ENCODE measurements at places on chromosomes 13 and 19.

GRCh38 chr19:39582891-39583625, 19.3 kb upstream of the LGALS13 start:
- H3K27me3 ChIP-seq = no peaks in the 10 kb centered on the region
- no peak overlapping the region for H3K4me3 ChIP-seq

DNA sequence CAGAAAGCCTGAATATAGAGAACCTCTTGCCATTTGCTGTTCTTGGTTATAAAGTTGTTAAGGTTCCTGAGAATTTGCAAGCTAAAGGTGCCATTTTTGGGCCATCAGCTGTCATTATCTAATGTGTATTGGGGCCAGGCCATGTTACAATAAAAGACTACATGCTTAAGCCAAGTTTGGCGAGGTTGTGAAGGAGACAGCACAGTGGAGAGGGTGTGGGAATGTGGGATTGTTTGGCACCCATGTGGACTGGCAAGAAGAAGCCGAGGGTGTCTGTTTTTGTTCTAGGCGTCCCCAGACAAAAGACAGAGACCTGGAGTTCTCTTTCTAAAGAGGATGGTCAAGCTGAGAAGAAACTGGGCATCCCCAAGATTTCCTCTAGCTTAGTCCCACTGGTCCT, 64.7 kb downstream of the ZNF44 start:
- DNase-seq = no peak
- H3K4me1 ChIP-seq = no peaks in the 10 kb centered on the region

DNA sequence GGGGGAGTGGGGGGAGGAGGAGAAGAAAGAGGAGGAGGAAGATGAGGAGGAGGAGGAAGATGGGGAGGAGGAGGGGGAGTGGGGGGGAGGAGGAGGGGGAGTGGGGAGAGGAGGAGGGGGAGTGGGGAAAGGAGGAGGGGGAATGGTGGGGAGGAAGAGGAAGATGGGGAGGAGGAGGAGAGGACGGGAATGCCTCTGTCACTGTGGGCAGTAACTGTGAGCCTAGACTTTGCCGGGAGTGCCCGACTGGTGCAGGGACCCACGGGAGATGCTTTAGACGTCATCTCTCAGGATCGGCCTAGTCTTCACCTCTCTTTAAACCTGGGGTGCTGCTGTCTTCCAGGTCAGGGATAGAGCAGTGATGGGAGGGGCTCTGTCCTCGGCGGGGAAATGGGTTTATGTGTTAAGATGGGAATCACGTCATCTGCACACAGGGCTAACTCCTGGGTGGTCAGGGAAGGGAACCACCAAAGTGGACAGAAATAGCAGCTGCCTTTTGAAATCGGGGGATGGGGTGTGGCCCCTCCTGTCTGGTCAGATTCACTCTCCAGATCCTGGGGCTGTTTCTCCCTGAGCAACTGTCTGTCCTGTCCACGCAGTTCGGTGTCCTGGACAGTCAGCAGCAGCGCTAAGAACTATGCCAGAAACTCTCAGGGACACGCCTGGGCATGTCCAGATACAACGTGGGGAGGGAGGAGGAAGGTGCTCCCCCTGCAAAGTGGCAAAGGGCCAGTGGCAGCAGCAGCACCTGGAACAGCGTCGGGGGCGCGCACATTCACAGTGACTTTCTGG, 26.9 kb downstream of the GAS6 start:
- no peaks in the 10 kb centered on the region for H3K36me3 ChIP-seq
- H3K4me3 ChIP-seq = no peak overlapping the region
- peak overlapping the region; percentile 86 for H3K27ac ChIP-seq
- H3K27me3 ChIP-seq = no peaks in the 10 kb centered on the region

GRCh38 chr19:13959962-13960862, 7.9 kb downstream of the DCAF15 start:
- no peaks in the 10 kb centered on the region for H3K36me3 ChIP-seq
- no peaks in the 10 kb centered on the region for H3K27me3 ChIP-seq
- DNase-seq = no peak
- no peak overlapping the region for H3K4me3 ChIP-seq

- no peaks in the 10 kb centered on the region for H3K27me3 ChIP-seq
- H3K4me1 ChIP-seq = no peaks in the 10 kb centered on the region
- no peak overlapping the region for H3K4me3 ChIP-seq
Observed at GRCh38 chr19:3071768-3072167, 9.5 kb upstream of the TLE5 start.

DNA sequence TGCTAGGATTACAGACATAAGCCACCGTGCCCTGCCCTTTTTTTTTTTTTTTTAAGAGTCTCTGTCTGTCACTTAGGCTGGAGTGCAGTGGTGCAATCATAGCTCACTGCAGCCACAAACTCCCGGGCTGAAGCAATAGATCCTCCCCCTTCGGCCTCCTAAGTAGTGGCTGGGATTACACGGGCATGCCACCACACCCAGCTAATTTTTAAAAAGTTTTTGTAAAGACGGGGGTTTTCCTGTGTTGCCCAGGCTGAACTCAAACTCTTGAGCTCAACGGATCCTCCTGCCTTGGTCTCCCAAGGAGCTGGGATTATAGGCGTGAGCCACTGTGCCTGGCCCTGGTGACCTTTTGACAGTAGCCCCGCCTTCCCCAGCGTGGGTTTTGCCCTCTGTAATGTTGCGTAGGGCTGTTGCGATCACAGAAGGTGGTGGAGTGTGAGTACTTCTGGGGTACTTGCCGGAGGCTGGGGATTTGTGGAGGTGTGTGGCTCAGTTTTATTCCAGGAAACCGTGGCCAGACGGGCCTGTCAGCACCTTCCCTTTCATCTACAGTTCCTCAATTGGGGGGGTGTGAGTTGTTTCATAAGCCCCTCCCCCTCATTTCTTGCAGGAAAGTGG, 11.6 kb upstream of the RETN start:
- H3K27ac ChIP-seq = no peak overlapping the region
- H3K27me3 ChIP-seq = no peaks in the 10 kb centered on the region
- no peak overlapping the region for H3K4me3 ChIP-seq
- no peaks in the 10 kb centered on the region for H3K36me3 ChIP-seq
- no peaks in the 10 kb centered on the region for H3K4me1 ChIP-seq
- DNase-seq = no peak

DNA sequence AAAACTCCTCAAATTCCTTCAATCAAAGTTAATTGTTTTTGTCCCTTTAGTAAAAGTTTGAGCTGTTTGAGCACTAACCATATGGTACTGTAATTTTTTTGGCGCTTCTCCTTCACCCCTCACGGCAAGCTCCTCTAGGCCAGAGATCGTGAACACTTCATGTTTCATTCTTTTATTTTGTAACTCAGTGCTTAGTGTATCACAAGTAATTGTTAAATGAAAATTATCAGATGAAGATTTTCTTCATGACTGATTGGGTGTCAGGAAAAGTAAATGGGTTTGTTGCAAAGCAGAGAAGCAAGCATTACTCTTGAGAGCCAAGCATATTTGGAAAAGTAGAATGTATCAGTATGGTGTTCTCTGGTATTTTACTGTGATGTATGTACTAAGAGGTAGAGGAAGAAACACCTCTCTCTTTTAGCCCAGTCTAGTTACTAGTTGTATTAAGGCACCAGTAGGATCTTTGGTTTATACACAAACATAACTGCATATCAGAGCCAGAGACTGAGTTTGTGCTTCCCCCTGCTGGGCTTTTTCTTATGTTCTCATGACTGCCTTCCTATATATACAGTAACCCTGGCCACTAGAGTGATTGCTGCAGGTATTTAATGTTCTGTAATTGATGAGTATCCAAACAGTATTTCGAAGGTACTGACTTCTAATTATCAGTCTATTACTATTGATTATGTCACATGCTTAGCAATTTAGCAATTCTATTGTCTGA, 202.3 kb upstream of the KLHL1 start:
- H3K27ac ChIP-seq = no peak overlapping the region
- no peaks in the 10 kb centered on the region for H3K36me3 ChIP-seq
- H3K4me1 ChIP-seq = no peaks in the 10 kb centered on the region
- DNase-seq = no peak
- no peaks in the 10 kb centered on the region for H3K27me3 ChIP-seq
- no peak overlapping the region for H3K4me3 ChIP-seq

DNA sequence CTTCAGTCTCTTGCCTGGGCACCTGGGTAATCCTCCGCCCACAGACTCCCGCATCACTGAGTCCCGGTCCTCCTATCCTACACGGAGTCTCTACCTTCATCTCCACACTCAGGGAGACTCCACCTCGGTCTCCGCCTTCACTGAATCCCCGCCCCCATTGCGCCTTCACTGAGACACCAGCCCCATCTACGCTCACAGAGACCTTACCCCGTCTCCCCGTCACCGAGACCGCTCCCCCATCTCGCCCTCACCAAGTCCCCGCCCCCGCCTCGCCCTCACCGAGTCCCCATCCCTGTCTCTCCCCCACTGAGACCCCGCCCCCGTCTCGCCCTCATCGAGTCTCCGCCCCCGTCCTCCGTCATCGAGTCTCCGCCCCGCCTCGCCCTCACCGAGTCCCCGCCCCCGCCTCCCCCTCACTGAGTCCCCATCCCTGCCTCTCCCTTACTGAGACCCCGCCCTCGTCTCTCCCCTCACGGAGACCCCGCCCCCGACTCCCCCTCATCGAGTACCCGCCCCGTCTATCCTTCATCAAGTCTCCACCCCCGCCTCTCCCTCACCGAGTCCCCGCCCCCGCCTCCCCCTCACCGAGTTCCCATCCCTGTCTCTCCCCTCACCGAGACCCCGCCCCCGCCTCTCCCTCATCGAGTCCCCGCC, 23.1 kb upstream of the ZNF846 start:
- no peaks in the 10 kb centered on the region for H3K27me3 ChIP-seq
- no peaks in the 10 kb centered on the region for H3K36me3 ChIP-seq
- H3K4me1 ChIP-seq = peaks cover 2% of the 10 kb centered on the region
- peak; percentile 99 for DNase-seq

DNA sequence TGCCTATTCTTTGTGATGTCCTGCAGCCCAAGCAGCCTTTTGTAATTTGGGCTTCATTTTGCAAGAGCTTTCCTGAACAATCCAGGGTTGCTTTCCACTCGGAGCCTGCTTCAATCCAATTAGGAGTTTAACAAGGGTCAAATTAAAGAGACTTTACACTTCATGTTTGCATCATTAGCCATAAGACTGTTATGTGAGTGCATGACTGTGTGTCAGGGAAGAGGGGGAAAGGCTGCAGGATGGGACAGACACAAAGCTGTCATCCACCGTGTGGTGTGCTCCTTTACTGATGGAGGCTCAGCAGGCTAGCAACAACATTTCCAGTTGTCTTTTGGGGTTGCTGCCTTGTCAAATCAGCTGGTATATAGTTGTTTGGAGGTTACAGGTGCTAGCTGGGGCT, 23.7 kb upstream of the MAB21L1 start:
- no peak overlapping the region for H3K4me3 ChIP-seq
- H3K27ac ChIP-seq = no peak overlapping the region
- no peaks in the 10 kb centered on the region for H3K36me3 ChIP-seq
- H3K4me1 ChIP-seq = peaks cover 1% of the 10 kb centered on the region

- H3K27me3 ChIP-seq = no peaks in the 10 kb centered on the region
- DNase-seq = no peak
- no peak overlapping the region for H3K4me3 ChIP-seq
- no peak overlapping the region for H3K27ac ChIP-seq
- no peaks in the 10 kb centered on the region for H3K36me3 ChIP-seq
Observed at GRCh38 chr19:2221918-2222317, 14.2 kb downstream of the PLEKHJ1 start.

Data from ovary (tissue), 10 donors.